NCI-H187 treated with DMSO at 0.1 percent for 48 hours (cell line): ENCODE measurements at places on chromosomes 2 and 18.

DNA sequence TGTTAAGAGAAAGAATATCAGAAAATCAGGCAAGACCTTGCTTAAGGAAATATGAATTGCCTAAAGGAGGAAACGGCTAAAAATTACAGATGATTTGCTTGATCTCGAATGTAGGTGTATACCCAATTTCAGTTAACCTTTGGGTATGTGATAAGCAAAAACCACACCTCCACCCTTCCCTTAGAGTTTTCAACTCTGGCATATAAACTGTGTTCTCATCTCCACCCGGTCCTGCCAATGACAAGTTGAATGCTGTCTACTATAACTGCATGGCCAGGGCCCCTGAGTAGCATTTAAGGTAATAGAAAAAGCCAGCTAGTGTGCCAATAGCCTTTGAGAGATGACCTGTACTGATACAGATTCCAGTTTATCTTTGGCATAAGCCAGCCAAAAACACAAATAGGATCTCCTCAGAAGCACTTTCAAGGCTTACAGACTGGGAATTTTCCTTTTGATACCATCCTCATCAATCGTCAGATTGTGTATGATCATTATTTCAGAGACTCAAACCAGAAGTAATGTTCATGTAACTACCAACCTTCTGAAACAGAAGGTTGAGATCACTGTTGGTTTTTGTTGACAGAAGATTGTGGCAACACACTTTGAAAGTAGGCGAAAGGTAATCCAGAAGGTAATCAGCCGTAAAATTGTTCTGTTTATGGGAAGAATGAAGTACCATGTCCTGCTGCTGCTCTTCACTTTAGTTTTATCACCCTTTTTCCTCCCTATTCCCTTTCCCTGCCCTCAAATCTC, 163.1 kb downstream of the GFPT1 start:
- DNase-seq: peak; percentile 85

GRCh38 chr2:51212374-51212773, 180.4 kb upstream of the NRXN1 start:
- no peak for DNase-seq

DNA sequence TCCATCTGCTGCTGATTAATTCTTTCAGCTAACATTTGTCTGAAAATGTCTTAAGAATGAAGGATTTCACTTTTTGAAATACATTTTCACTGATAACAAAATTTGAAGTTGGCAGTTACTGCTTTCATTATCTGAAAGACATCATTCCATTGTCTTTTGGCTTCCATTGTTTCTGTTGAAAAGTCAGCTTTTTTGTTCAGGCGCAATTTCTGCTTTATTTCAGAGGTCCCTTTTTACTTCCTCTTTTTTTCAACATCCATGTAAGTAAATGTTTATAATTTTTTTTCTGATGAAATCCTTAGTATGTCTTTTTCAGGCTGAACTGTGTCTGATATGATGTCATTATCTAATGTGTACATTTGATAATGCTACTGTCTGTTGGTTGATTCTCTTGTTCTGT, 184.2 kb downstream of the RND3 start:
- DNase-seq: no peak

DNA sequence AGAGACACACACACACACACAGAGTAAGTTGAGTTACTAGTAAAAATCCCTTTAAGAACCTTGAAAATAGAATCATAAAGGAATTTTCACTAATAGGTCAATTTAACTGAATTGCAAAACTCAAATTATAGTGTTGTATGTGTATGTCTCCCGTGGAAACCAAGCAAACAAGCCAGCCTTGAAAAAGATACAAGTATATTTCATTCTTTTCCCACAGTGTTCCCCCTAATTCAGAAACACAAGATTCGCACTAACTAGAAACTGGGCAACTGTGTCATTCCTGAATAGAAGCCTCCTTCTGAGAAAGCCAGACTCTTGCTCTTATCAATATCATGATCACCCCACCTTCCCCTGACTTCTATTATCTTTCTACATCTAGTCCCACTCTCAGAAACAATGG, 229.5 kb downstream of the PIEZO2 start:
- DNase-seq: no peak

DNA sequence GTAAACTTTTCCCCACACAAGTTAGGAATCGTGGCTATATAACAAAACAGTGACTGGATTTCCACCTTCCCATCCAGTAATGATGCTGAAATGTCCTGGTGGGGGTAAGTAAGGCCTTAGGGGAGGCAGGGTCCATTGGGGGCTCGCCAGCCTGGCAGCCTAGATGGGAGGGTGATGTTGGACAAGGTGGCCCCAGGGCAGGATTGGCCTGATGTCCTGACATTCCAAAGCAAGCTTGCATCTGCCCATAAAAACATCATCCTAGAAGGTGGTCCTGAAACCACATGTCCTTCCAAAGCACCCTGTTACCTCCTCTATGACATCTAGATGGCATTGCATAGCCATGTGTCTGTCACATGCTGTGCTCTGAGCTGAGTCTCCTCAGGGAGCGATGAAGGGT, 54.1 kb upstream of the RAB6C start:
- no peak for DNase-seq

DNA sequence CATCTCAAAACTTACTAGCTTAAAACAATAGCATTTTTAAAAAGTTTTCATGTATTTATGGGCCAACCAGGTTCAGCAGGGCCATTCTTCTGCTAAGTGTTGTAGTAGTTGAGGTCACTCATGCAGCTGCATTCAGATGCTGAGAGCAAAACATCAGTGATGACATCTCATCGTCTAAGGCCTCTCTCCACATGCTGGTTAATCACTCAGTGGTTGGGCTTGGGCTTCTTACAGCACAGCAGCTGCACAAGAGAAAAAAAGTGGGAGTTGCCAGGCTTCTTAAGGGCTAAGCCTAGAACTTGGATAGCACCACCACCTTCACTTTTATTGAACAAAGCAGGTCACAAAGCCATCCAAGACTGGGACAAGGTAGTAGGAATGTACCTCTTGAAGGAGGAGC, 190.3 kb downstream of the IRS1 start:
- no peak for DNase-seq

- DNase-seq: no peak
These were observed 141.2 kb upstream of the TACR1 start for GRCh38 chr2:75340560-75340959.

DNA sequence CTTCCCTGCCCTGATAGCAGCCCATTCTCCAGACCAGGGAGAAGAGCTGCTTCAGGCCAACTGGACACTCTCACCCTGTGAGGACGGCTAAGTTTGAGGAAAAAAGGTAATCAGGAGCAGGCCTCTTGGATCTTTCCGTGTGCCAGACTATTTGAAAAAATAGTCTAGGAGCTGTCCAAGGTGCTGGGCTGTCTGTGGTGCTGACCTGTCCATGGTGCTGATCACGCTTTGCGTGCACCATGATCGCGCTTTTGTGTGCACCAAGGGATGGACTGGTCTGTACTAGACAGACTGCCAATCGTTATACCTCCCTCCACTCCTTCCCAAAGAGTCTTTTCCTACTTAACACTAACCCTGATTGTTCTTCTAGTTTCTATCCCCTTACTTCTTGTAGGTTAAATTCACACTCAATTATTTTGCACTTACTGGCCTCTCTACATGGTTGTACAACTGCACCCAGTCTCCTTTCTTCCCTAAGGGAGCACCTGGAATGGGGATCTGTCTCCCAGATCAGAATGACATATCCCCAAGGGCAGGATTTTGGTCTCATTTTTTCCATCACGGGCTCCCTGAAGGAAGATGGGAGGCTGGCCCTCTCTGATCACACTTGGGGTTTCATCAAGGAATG, 295.4 kb downstream of the CELF4 start:
- no peak for DNase-seq

GRCh38 chr2:218882866-218883366, 2.3 kb downstream of the WNT10A start:
- DNase-seq: no peak

DNA sequence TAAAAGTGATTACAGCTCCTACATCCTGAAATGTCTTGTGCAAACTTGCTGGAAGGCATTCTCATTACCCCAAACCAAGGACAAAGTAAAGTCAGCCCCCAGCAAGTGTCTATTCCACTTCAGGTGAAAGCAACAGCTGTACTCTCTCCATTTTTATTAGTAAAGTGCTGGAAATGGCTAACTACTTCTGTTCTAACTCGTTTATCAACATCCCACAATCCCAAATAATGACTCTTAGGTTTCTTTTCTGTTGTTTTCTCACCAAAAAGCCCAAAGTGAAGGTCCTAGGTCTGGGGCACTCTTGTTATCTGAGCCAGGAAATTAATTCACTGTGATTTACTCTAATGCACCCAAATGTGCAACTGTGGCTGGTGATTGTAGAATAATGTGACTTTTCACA, 105.7 kb downstream of the LRRC30 start:
- no peak for DNase-seq

- DNase-seq: no peak
These were observed 1356.1 kb upstream of the NRXN1 start for GRCh38 chr2:52387937-52388590.

DNA sequence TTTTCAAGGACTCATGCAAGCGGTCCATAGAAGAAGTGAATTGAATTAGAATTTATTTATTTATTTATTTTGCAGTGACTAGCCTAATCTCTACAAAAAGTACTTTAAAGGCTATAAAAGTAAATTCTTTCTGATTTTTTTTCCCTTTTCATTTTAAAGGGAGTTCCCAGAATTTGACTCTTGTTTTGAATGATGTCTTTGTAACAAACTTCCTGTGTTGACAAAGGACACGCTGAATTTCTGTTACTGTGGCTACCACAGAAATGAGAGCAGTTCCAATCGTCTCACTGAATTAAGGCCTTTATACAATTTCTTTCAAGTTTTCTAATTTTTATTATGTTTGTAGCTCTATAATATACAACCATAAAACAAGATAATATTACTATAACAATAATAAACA, 46.3 kb upstream of the LPIN2 start:
- DNase-seq: no peak

- no peak for DNase-seq
These were observed 25.6 kb downstream of the FAP start for GRCh38 chr2:162217598-162217997.

GRCh38 chr2:220185766-220186305, 558.4 kb downstream of the SLC4A3 start:
- DNase-seq: no peak

DNA sequence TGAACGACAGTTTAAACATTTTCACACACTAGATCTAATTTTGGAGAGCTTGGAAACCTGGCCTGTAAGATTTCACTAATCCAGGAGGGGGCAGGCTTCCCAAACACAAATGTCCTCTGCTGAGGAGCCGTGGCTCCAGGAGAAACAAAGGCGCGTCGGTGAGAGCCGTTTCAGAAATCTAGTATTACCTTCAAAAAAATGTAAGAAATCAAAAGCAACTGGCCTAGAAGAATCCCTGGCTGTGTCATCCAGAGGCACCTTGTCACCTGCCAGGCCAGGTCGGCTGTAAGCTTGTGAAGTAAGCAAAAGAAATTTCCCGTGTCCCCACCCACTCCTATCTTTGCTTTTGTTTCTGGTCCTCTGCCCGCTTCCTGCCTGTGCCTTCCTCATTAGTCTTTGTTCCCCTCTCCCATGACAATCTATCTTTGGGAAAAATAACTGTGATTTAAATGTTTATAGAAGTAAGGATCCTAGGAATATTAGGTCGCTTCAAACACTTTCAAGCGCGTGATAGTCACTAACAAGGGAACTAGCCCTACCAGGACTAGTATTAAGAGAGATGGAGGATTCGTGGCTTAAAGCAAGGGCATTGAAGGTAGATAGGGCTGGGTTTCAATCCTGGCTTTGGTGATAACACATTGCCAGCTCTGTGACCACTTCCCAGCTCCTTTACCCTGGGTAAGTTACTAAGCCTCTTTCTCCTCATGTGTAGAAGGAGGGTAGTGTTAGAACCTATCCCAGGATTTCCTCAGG, 99.5 kb upstream of the STK39 start:
- DNase-seq: no peak

DNA sequence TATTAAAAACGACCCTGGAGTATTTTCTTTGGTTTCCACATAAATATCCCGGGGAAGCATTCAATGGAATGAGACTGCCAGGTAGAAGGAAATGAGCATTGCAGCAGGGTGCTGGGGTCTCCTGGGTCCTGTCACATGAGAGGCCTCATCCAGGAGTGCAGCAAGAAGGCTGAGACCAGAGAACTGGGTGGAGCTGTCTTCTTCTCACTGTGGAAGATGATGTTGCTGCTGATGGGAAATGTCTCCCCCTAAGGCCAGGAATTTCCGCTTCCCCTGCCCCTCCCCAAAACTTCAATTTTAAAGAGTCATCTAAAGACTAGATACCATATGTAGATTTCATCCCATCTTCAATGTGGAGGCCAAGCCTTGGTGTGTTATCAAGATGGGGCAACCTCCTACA, 95.2 kb upstream of the SIX2 start:
- no peak for DNase-seq

DNA sequence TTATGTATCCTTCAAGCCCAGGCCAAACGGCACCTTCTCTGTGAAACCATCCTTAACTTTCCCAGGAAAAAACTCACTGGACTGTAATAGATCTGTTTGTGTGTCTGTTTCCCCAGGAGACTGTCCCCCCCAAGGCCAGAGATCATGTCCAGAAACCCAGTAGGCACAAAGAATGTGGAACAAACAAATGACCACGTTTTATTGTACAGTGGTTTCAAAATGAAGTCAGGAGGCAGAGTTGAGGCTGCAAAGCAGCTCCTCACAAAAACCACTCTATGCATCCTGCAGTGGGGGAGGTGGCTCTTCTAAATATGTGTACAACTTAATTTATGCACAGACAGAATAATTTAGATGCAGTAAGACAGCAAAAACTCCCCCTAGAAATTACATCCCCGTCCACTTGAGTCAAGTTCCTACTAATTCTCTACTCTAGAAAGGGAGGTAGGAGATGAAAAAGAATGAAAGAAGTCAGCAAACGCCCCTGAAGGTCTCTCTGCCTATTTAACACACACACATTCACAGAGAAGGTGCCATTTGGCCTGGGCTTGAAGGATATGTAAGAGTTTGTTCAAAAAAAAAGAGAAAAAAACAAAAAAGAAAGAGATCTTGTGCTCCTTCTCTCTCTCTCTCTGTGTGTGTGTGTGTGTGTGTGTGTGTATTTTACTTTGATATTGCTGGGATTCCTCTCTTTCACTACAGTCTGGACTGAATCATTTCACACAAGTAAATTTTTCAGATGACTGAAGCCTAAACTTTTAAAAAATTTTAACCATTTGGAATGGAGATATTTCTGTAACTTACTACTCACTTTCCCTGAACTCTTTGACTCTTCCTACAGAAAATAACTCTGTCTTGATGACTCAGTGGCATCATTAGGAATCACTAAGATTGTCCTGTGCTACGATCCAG, 19.5 kb downstream of the BCL2 start:
- DNase-seq: no peak

DNA sequence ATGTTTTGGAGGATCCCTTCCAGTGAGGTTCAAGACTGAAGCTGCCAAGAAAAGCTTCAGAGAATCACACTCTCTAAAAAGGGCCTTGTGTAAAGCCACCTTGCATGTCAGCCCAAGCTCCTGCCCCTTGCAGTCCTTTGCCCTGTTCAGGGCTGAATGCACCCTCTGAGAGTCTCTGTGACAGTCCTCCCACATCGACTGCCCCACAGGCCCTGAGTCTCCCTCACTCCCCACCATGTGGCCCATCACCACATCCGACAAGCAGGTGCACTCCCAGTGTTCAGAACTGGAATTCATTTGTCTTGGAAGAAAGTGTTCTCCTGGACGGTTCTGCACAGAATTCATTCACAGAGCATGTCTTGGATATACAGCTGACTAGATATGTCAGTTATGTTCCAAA, 31.0 kb downstream of the BCL11A start:
- no peak for DNase-seq

- DNase-seq: no peak
These were observed 7.0 kb downstream of the MYT1L start for GRCh38 chr2:2324119-2324518.
